ENCODE measurements at places on chromosomes 2 and 18. TPM values are rescaled to one million over a fixed set of nuclear protein-coding genes. Genes with fewer than 3 reads are reported as not detected.

- H3K36me3 ChIP-seq = no peaks in the 10 kb centered on the region
- H3K4me1 ChIP-seq = no peaks in the 10 kb centered on the region
- H3K4me3 ChIP-seq = no peak overlapping the region
- H3K27ac ChIP-seq = no peak overlapping the region
- no peaks in the 10 kb centered on the region for H3K27me3 ChIP-seq
These were observed 72.8 kb upstream of the TMEFF2 start for GRCh38 chr2:192267484-192267883.

DNA sequence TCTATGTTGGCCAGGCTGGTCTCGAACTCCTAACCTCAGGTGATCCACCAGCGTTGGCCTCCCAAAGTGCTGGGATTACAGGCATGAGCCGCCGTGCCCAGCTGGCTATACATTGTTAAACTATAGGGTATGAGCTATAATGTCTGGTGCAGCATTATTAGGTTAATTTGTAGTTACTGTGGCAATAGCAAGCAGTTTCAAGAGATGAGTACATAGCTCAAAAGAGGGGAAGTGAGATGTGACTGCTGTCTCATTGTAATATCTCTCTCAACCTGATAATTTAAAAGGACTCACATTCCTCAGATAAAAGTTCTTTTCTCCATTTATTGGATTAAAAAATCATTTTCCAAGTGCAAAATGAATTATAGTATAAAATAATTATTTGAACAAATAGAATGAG, 116.4 kb downstream of the INO80D start:
- DNase-seq = no peak
- no peak overlapping the region for H3K4me3 ChIP-seq
- no peaks in the 10 kb centered on the region for H3K36me3 ChIP-seq
- H3K27ac ChIP-seq = no peak overlapping the region
- H3K4me1 ChIP-seq = no peaks in the 10 kb centered on the region

DNA sequence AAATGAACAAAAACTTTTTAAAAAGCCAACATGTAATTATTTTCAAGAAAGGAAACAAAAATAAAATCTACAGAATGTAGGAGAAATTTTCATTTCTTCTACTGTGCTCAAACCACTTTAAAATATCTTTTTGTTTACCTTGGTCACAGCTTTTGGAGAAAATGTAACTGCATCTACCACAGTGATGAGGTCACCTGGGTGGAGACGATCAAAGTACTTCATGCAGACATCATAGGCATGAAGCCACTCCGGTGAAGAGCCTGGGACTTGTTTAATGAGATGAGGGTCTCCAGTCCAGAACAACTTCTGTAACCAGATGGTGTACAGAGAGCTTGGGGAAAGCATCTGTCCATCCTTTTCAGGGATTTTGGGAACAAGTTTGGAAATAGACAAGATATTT, 285.8 kb downstream of the NBAS start:
- H3K4me1 ChIP-seq = no peaks in the 10 kb centered on the region
- DNase-seq = no peak
- H3K27ac ChIP-seq = no peak overlapping the region

DNA sequence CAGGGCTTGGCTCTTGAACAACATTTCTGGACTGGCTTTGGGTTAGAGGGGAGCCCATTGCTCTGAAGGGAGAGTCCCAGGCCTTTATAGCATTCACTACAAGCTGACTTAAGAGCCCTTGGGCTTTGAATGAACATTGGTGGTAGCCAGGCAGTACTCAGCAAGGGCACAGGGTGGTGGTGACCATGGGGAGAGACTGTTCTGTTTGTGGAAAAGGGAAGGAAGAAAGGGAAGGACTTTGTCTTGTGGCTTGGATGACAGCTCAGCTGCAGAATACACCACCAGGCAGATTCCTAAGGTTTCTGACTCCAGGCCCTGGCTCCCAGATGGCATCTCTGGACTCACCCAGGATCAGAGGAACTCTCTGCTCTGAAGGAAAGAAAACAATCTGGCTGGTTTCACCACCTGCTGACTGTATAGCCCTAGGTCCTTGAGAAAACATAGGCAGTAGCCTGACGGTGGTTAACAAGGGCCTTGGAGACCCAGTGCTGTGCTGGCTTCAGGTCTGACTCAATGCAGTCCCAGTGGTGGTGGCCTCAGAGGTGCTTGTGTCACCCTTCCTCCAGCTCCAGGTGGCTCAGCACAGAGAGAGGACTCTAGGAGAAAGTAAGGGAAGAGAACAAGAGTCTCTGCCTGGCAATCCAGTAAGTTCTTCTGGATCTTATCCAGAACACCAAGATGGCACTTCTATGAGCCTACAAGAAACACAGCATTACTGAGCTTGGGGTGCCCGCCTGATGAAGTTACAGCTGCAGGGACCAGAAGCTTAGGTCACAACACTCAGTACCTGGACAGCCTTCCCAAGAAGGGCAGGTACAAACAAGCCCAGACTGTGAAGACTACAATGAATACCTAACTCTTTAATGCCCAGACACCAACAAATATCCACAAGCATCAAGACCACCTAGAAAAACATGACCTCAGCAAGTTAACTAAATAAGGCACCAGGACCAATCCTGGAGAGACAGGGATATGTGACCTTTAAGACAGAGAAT, 16.4 kb upstream of the ABCB11 start:
- no peak overlapping the region for H3K27ac ChIP-seq
- no peaks in the 10 kb centered on the region for H3K27me3 ChIP-seq
- no peaks in the 10 kb centered on the region for H3K4me1 ChIP-seq
- H3K4me3 ChIP-seq = no peak overlapping the region

- H3K4me3 ChIP-seq = no peak overlapping the region
- no peaks in the 10 kb centered on the region for H3K4me1 ChIP-seq
- no peak overlapping the region for H3K27ac ChIP-seq
- H3K36me3 ChIP-seq = no peaks in the 10 kb centered on the region
- no peaks in the 10 kb centered on the region for H3K27me3 ChIP-seq
These were observed 17.0 kb downstream of the PRKCE start for GRCh38 chr2:45668509-45668908.

- no peaks in the 10 kb centered on the region for H3K36me3 ChIP-seq
- no peaks in the 10 kb centered on the region for H3K27me3 ChIP-seq
- no peak for DNase-seq
- peaks cover 8% of the 10 kb centered on the region for H3K4me1 ChIP-seq
- H3K4me3 ChIP-seq = peak overlapping the region; percentile 67
These were observed 1.5 kb downstream of the GAREM1 start for GRCh38 chr18:32469190-32469651.

PSMA8 gene
- total RNA-seq = not detected

GRCh38 chr2:160512491-160512890, 18.9 kb upstream of the RBMS1 start:
- no peaks in the 10 kb centered on the region for H3K4me1 ChIP-seq
- no peak overlapping the region for H3K4me3 ChIP-seq
- H3K36me3 ChIP-seq = no peaks in the 10 kb centered on the region
- no peak overlapping the region for H3K27ac ChIP-seq

EHBP1 gene
- total RNA-seq = 46.1 TPM

GRCh38 chr2:124120246-124120645, 95.2 kb downstream of the CNTNAP5 start:
- no peaks in the 10 kb centered on the region for H3K4me1 ChIP-seq
- no peak overlapping the region for H3K4me3 ChIP-seq
- H3K36me3 ChIP-seq = no peaks in the 10 kb centered on the region
- H3K27ac ChIP-seq = no peak overlapping the region
- H3K27me3 ChIP-seq = no peaks in the 10 kb centered on the region

DNA sequence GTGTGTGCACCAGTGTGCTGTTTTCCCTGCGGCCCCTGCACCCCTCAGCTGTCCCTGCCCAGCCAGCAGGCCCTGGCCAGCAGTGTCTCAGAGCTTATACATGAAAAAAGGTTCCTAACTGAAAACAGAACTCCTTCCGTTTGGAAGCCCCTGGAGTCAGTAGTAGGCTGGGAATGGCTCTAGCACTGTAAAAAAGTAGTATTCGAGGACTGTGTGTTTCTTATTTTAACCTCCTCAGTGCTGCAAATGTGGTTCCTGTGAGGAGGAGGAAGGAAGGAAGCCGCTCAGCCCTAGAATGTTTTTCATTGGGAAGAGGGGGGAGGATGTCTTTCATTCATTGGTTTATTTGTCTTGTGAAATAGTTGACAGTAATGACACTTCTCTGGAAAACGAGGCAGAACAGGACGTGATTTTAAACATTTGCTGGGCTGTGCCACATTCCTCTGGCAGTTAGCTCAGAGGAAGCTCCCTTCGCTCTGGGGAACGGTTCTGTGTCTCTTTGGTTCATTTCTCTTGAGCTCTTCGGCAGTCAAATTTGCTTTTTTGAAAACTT, 103.5 kb downstream of the SPTBN1 start:
- H3K4me1 ChIP-seq = peaks cover 39% of the 10 kb centered on the region
- no peak for DNase-seq
- H3K27me3 ChIP-seq = no peaks in the 10 kb centered on the region
- peak overlapping the region; percentile 75 for H3K4me3 ChIP-seq
- H3K27ac ChIP-seq = peak overlapping the region; percentile 95
- H3K36me3 ChIP-seq = peaks cover 7% of the 10 kb centered on the region

L3MBTL4 gene
- 0.87 TPM for total RNA-seq

DNA sequence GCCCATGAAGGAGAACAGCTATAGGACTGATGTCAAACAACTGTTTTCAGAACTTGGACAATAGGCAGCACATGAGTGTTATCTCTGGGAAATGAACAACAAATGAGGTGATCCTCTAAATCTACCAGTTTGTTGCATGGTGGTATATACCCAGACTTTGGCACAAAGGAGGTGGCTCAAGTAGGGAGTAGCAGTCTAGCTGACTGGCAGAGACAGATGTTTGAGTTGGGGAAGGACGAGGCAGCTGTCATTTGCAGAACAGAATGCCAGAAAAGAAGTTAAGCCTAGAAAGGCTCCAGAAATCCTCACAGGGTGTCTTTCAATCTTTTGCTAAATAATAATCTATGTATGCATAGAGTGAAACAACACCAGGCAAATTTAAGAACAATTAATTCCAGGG, 47.4 kb downstream of the RPE start:
- no peaks in the 10 kb centered on the region for H3K27me3 ChIP-seq
- no peak for DNase-seq
- H3K4me1 ChIP-seq = no peaks in the 10 kb centered on the region
- no peaks in the 10 kb centered on the region for H3K36me3 ChIP-seq

- H3K4me1 ChIP-seq = no peaks in the 10 kb centered on the region
- H3K4me3 ChIP-seq = no peak overlapping the region
- H3K36me3 ChIP-seq = no peaks in the 10 kb centered on the region
- DNase-seq = no peak
These were observed 75.0 kb upstream of the ID2 start for GRCh38 chr2:8606649-8607550.

MOCOS gene
- 3.0 TPM for total RNA-seq

GRCh38 chr18:31513189-31513935, 15.4 kb downstream of the DSG2 start:
- no peaks in the 10 kb centered on the region for H3K27me3 ChIP-seq
- no peaks in the 10 kb centered on the region for H3K4me1 ChIP-seq
- no peak overlapping the region for H3K27ac ChIP-seq
- H3K36me3 ChIP-seq = no peaks in the 10 kb centered on the region

PFN4 gene
- total RNA-seq = 1.3 TPM

DNA sequence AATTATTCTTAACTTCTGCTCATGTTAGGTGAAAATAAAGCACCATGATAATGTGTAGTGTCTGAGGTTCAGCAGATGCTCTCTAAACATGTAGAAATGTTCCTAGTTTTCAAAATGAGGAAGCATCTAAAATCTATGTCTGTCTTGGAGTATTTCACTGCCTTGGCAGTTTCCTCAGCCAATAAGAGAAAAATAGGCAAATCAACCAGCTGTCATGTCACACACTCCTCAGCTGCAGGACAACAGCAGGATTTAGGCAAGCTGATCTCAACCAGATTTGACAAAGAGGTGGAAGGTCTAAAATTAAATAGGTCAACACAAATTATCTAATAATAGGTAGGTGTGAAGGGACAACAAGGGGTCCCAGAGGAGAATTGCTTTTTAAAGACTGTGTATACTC, 164.1 kb upstream of the BOD1L2 start:
- H3K4me3 ChIP-seq = no peak overlapping the region
- no peaks in the 10 kb centered on the region for H3K27me3 ChIP-seq
- H3K4me1 ChIP-seq = no peaks in the 10 kb centered on the region
- H3K36me3 ChIP-seq = no peaks in the 10 kb centered on the region

DNA sequence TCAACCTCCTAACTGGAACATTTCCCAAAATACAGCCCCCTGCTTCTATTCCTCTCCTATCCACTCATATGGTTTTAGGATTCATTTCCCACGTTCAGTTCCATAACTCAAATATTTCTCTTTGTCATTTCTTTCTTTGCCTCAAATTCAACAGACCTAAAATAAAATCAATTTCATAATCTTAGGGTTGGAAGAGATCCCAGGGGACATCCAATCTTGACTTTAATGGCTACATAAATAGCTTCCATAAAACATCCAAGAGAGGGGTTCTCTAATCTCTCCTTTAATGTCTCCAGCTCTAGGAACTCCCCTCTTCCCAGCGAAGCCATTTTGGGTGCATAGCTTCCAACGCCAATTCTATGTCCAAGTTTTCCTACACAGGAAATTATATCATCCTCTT, 33.8 kb downstream of the RBKS start:
- DNase-seq = no peak
- H3K4me1 ChIP-seq = no peaks in the 10 kb centered on the region
- H3K27me3 ChIP-seq = no peaks in the 10 kb centered on the region
- H3K27ac ChIP-seq = no peak overlapping the region
- H3K36me3 ChIP-seq = no peaks in the 10 kb centered on the region

DNA sequence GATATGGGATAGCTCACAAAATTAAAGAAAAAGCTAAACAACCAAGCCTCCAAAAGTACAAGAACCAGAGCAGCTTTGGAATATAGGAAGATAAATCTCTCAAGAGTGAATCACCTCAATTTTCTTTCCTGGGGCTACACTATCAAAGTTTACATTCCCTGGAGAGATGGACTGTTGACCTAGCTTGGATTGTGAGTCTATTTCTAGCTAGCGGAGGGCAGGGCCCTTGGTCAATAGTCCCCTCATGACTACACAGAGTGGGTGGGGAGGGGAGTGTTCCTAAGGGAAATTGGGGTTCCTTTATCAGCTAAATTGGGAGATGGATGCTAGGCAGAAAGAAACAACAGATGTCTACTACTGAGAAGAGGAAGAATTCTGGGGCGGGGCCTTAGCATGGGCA, 29.9 kb upstream of the EIF2AK3 start:
- H3K36me3 ChIP-seq = no peaks in the 10 kb centered on the region
- H3K27ac ChIP-seq = no peak overlapping the region
- H3K4me3 ChIP-seq = no peak overlapping the region
- H3K27me3 ChIP-seq = no peaks in the 10 kb centered on the region

Measured in Panc1 (cell line).